SK-N-DZ (cell line): ENCODE measurements at places on chromosomes 12 and 14.

DNA sequence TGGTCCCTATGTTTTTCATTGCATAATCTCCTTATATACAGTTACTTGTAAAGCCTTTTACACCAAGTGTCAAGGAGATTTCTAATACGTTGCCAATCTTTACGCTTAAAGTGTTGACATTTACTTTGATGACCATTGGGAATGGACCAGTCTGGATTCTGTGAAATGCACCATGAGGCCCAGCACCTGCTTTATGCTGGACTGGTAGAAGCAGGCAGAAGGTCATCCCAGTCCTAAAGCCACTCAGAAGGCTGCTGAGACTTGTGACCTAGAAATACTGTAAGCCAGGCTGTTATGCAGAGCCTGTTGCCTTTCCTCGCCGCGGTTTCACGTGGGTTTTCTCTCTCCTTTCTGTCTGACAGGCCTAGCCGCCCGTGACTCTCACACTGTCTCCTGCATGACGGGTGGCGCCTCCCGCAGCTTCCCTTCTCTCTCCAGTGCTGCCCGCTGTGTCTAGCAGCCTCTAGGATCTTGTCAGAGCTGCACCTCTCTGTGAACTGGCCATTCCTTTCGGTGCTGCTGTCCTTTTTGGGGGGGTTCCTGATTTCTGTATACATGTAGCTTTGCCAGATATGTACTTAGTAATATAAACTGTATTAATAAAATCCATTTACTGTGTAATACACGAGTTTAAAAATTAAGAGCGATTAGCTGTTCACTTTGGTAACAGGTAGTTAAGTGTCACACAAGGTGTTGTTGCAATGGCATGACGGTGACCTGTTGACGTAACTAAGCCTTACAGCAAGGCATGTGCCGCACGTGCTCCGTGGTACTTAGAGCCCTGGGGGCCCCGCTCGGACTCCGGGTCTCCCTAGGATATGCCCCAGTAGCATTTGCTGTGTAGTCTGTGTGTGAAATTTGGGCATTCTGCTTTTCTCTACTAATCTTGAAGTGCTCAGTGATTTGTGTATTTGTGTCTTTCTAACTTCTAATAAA lies 29.7 kb downstream of the XRCC3 start:
- no peak for DNase-seq

GRCh38 chr12:32569259-32569658 lies 109.8 kb upstream of the DNM1L start:
- DNase-seq: no peak

GRCh38 chr12:12922191-12922616 lies 29.8 kb downstream of the GPRC5D start:
- DNase-seq: no peak

- no peak for DNase-seq
These were observed 88.5 kb downstream of the LGMN start for GRCh38 chr14:92659765-92660561.

- DNase-seq: no peak
These were observed 84.8 kb downstream of the FBXL14 start for GRCh38 chr12:1509413-1510052.
